Vagina (tissue), 2 donors: ENCODE measurements at places on chromosomes 1 and 21.

DNA sequence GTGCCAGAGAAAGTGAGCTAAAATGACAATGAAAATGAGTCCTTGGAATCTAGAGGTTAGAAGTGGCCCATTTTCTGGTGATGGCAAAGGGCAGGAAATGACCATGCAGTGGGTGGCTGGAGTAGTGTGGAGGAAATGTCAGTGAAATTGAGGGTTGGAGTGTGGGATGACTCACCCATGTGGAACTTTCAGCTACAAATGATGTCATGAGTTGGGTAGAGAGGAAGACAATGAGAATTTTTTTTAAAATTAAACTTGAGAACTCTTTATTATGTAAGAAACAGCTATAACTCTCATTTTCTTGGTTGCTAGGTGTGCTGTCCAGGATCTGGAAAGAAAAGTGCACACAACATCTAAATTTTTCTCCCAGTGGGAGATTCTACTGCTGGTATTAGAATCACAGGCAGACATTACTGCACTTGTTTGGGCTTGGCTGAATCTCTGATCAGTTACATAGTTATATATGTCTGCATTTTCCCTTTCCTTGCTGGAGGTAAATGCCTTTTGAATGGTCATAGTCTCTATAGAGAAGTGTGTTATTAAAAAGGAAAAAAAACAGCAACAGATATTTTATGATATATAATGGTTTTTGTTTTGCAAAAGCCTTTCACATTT lies 56.8 kb upstream of the GNG12 start:
- DNase-seq: no peak

GRCh38 chr1:150928286-150928685 lies 2.1 kb downstream of the SETDB1 start:
- no peak for DNase-seq

GRCh38 chr1:60746278-60746791 lies 336.0 kb upstream of the NFIA start:
- no peak for DNase-seq

DNA sequence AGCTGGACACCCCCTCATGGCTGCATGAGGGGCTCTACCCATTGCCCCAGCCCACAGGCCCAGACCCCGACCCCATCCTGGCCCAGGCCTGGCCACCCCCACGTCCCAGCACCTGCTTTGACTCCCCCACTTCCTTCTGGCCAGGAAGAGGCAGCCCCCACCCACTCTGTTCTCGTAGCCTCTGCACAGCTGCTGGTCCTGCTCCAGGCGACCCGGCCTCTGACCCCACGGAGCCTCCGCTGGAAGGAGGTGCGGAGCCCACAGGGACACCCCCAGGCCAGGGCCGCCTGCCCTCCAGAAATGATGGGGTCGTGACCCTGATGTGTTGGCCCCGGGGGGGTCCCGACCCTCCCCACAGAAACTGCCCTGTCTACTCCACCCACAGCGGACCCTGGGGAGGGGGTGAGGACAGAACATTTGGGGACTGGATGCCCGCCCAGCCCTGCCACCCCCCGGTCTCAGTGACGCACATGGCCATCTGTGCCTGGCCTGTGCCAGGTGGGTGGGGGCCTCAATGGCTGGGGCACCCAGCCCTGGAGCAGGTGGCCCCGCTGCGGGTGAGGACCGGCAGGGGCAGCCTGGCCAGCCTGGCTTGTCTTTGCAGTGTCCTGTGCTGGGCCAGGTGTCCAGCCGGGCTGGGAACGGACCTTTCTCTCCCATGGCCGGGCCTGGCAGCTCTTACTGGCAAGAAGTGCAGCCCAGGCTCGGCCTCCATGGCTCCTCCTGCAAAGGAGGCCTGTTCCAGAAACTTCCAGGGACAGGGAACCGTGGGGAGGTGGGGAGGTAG lies 78.6 kb downstream of the MORN1 start:
- no peak for DNase-seq

DNA sequence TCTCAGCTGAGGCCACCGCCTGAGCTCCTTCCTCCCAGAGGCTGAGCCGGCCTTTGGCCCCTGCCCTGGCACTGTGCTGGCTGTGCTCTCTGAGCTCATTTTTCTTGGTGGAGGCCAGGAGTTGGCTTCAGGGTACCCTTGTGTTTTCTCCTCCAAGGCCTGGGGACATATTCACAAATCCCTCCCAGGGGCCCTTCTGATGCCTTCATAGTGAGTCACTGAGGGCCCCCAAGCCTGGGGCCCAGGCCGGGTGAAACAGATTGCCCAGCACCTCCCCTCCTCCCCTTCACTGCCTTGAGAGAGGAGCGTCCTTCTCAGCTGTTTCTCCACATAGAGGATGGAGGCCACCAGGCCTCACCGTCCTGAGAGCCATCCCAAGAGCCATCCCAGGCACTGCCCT lies 105.8 kb downstream of the SIK1 start:
- DNase-seq: no peak

- DNase-seq: no peak
Observed at GRCh38 chr1:215682232-215682631, 115.1 kb downstream of the KCTD3 start.

- no peak for DNase-seq
Observed at GRCh38 chr1:151516031-151516511, 4.9 kb downstream of the CGN start.

DNA sequence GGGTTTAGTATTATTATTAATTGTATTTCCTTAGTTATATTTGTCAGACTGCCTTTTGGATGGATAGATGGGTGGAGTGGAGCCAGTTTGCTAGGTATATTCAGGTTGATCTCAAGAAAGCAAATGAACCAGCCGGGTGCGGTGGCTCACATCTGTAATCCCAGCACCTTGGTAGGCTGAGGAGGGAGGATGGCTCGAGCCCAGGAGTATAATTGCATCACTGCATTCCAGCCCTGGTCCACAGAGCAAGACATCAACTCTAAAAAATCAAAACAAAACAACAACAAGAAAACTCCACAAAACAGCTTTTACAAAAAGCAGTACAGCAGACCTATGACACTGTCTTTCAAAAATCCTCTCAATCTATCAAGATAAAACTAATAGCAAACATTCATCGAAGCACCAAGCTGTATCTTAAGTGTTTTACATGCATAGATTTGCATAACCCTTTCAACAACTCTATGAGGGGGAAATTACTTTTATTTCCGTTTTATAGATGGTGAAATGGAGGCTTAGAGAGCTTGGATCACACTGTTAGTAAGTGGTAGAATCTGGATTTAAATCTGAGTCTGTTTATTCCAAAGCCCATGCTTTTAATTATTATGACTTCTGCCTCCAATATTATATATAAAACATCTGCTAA lies 25.5 kb downstream of the KMO start:
- no peak for DNase-seq

DNA sequence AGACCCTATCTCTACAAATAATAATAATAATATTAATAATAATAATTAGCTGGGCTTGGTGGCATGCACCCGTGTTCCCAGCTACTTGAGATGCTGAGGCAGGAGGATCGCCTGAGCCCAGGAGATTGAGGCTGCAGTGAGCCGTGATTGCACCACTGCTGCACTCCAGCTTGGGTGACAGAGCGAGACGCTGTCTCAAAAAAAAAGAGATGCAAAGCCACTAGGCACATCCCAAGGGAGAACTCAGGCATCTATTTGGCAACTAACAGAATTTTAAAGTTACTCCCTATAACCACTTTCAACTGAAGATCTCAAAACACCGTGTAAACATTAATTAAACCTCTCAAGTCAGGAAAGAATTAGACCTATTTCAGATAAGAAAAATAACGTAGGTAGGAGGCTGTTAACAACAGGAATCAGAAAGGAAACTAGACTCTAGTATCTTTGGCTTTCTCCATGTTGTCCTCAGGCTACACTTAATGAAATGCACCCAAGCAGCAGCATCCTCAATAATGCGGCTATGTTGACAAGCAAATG lies 3.7 kb downstream of the RNF19B start:
- no peak for DNase-seq

GRCh38 chr1:175768610-175769009 lies 25.2 kb upstream of the TNR start:
- no peak for DNase-seq

DNA sequence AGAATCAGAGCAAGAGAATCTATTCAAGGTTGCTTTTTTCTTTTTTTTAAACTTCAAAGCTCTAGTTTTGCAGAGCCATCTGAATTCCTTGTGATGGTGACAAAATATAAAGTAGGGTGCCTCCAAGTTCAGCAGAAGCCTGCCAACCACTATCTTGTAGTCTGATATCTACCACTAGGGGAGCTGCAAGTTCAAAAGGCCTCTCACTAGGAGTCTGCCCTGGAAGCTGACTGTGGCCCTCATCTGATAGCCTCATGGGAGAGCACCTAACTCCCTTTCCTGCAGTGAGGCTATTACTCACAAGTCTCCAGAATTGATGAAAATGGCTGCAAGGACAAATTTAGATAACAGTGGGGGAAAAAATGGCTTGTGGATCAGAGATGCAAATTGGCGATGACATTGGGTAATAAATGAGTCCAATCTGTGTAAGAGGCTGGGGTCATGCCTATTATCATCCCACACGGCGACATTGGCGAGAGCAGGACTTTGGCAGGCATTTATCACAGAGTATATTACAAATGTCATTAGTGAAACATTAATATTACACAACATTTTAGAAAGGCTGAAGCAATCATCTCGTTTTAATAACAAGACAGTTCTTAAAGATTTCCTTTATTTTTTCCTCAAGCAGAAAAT lies 10.7 kb upstream of the ZP4 start:
- no peak for DNase-seq

GRCh38 chr1:195897076-195897475 lies 711.2 kb downstream of the KCNT2 start:
- no peak for DNase-seq

DNA sequence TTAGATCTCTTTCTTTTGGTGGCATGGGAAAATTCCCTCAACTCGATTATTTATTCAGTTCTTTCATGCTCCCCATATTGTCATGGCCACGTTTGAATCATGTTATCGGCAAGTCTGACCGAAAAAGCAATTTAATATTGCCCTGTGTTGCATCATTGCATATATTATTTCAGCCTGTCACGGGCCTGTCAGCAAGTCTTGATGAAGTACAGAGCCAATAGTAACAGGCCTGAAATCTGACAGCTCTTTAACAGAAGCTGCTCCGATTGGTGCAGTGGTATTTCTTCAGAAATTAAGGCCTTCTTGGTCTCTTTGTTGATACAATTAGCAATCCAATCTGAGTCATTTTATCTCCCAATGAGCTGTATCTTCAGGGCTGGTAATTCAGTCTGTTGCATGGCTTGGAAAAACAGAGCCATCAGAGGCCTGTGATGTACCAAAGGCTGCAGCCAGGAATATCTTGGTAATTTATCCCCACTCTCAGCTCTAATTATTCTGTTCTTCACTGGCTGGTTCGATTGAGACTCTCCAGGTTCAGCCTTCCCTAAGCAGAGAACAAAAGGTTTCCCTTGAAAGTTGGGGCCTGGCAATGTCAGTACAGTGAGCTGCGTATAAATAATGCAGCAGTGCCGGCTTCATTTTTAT lies 149.5 kb downstream of the FGGY start:
- DNase-seq: no peak
